Esophagus squamous epithelium (tissue), 5 donors: ENCODE measurements at places on chromosomes 3 and 15. TPM values are rescaled to one million over a fixed set of nuclear protein-coding genes. Genes with fewer than 3 reads are reported as not detected.

Gene GRK7
- not detected for total RNA-seq

Gene FRMD5
- not detected for total RNA-seq

Gene LYZL4
- total RNA-seq = not detected

Gene GOLGA8T
- total RNA-seq = not detected

Gene DPPA4
- total RNA-seq = not detected

Gene SLC7A14
- not detected for total RNA-seq

Gene LRRC34
- 0.35 TPM for total RNA-seq

Gene FHIT
- 0.64 TPM for total RNA-seq

Gene LRRC31
- not detected for total RNA-seq

Gene COL6A5
- 0.15 TPM for total RNA-seq

Gene ONECUT1
- total RNA-seq = not detected

Gene RNU5B-1
- total RNA-seq = not detected

Gene BTLA
- 0.22 TPM for total RNA-seq

Gene IL16
- total RNA-seq = 3.8 TPM

Gene KIF7
- total RNA-seq = 0.45 TPM

Gene GP5
- not detected for total RNA-seq

Gene MUSTN1
- total RNA-seq = 4.2 TPM

Gene MME
- total RNA-seq = 6.2 TPM

Gene WDR49
- 7.4 TPM for total RNA-seq

Gene KLHL40
- not detected for total RNA-seq

Gene IL5RA
- total RNA-seq = not detected

Gene RTP4
- total RNA-seq = 0.38 TPM

Gene ZNF774
- total RNA-seq = 0.79 TPM

Gene ATP13A5
- 0.19 TPM for total RNA-seq

Gene DET1
- total RNA-seq = 2.4 TPM

Gene SLC12A8
- 15.9 TPM for total RNA-seq

Gene AQR
- 21.6 TPM for total RNA-seq

Gene DNAJA4
- total RNA-seq = 24.0 TPM

Gene CASR
- total RNA-seq = not detected

Gene EFCC1
- total RNA-seq = 0.66 TPM

Gene NCEH1
- total RNA-seq = 9.1 TPM

Gene LACTB
- 11.4 TPM for total RNA-seq

Gene LAMB2
- 150 TPM for total RNA-seq

Gene ERICH6
- not detected for total RNA-seq

Gene LRRC3B
- total RNA-seq = not detected

Gene STARD9
- total RNA-seq = 2.7 TPM

Gene GRAMD2A
- total RNA-seq = 5.9 TPM

Gene MYLK
- total RNA-seq = 10.7 TPM

Gene SLC6A1
- total RNA-seq = 8.6 TPM

Gene NAALADL2
- 6.3 TPM for total RNA-seq

Gene PLSCR4
- total RNA-seq = 8.2 TPM

Gene MUC20
- 27.6 TPM for total RNA-seq

Gene CACNA2D2
- total RNA-seq = not detected
